Activated CD4-positive, CD25-positive, alpha-beta regulatory T cell (primary cell): ENCODE measurements at places on chromosomes 7 and 10.

GRCh38 chr7:103972779-103973434 lies 16.6 kb downstream of the RELN start:
- DNase-seq, result no peak

DNA sequence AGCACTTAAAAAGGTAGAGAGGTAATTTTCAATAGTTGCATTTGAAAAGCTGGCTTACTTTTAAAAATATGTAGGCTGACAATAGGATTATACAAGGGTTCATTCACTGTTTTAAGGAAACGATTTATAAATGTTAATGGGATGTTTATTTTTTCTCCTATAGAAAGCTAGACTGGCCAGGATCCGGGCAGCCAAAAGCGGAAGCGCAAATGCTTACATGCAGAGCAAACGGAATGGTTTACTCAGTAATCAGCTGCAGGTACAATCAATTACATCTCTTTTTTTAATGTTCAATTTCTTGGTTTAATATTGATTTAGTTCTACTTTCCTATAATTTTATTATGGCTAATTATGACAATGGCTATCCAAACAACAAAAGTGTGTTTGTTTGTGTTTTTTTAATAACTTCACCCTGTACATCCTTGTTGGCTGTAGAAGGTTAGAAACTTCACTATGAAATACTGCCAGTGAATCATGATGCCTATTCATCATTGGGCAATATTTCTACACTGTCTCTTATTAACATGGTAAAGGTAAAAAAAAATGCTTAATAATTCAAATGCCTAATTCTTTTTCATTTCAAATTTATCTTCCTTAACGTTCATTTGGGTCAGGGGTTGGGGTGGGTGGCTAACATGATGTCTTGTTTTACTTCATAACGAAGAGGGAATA lies 116.4 kb downstream of the TSPAN12 start:
- DNase-seq, result no peak

DNA sequence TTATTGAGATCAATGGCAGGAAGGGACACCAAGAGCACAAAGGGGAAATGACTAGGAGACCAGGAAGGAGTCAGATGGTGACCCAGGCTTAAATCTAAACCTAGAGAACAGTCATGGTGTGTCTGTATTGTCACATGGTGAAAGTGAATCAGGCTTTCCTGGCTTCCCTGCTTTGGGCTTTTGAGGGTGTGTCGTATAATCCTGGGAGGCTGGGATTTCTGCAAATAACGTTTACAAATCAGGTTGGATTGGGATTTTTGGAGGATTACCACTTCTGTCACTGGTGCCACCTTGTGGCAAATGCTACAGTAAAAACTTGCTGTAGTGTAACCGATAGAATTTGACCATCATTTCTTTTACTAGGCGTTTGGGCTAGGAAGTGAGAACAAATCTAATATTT lies 502.6 kb downstream of the NRG3 start:
- no peak for DNase-seq

DNA sequence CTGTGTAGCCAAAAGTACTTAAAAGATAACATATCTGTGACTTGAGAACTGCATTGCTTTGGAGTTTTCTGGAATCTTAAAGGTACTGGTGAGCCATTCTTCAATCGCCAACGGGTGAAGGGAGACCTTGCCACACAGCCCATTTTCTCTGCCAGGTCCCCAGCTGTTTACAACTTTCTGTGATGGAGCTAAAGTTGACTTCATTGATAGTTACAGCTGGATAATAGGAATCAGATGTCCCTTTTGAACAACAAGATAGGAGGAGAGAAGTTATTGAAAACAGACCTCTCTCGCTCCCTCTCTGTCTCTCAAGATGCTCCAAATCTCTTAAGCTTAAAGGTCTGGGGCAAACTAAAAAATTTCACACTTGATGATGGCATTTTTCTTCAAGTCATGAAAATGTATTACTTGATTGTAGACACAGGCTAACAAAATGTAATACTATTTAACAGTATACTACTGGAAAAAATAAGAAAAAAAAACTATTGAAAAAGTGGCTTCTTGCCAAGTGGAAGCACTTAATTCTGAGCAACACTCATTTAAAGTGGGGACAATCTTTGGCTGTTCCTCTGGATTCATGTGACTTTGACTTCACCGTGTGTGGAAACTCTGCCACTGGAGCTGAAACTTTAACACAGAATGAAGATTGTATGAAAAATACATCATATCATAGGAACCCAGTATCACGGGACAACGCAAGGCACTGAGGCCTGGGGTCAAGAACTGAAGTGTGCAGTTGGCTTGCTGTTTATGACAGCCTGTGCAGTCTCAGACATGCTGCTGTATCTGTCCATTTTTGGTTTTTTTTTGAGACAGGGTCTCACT lies 78.4 kb upstream of the AFAP1L2 start:
- DNase-seq, result no peak

- no peak for DNase-seq
Observed at GRCh38 chr10:129922598-129923123, 41.4 kb downstream of the EBF3 start.

DNA sequence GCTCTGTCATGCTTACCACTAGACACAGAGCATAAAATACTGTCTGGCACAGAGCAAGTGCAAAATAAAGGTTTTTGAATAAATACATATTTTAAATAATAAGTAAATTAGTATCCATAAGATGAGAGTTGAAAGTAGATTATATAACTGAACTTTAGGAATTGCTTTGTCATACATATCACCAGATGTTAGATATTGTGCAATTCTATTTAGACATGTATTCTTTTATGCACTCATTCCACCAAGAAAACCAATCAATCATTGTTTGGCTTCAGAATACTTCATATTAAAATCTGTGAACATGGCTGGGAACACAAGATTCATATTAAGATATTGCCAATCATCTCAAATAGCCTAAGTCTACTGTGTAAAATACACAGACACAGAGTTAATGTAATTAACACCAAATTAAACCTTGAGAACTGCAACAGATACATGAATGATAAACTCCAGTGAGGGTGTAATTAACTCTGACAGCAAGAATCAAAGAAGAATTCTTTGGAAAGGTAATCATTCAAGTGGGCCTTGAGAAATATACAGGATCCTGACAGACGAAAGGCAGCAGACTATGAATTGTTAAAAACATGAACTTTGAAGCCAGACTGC lies 201.0 kb upstream of the PTN start:
- no peak for DNase-seq

GRCh38 chr10:123244747-123245146 lies 90.5 kb downstream of the BUB3 start:
- no peak for DNase-seq

GRCh38 chr10:128063736-128064107 lies 62.5 kb downstream of the MKI67 start:
- no peak for DNase-seq

- DNase-seq, result no peak
Observed at GRCh38 chr10:13001041-13001886, at the start of gene CCDC3. Gene CCDC3, minus strand, starts transcription at chr10:13001713. Its CDS starts 143 bp downstream, at chr10:13001570.

- DNase-seq, result no peak
Observed at GRCh38 chr10:32038777-32039176, 17.4 kb downstream of the KIF5B start.

GRCh38 chr10:69858201-69858600 lies 56.5 kb downstream of the COL13A1 start:
- no peak for DNase-seq

- no peak for DNase-seq
Observed at GRCh38 chr7:116180302-116180701, 30.0 kb upstream of the TES start.

DNA sequence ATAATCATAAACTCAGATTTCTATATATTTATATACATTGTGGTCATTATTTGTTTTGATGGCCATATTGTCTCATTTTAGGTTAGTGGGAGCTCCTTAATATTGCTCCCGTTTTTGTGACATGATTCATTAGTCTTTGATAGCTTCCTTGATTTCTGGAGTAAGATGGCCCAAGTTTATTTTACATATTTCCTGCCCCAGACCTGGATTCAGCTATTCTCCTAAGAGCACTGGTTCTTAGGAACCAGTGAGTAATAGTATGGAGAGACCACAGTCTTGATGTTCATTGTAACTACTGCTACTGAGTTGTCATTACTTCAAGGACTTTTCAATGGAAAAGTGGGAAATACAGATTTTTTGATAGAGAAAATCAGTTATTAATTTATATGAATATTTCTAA lies 6.0 kb downstream of the TFPI2 start:
- DNase-seq, result no peak

- no peak for DNase-seq
Observed at GRCh38 chr10:80660266-80660665, 122.6 kb downstream of the SH2D4B start.

- no peak for DNase-seq
Observed at GRCh38 chr10:119663866-119664698, 12.9 kb downstream of the BAG3 start.

DNA sequence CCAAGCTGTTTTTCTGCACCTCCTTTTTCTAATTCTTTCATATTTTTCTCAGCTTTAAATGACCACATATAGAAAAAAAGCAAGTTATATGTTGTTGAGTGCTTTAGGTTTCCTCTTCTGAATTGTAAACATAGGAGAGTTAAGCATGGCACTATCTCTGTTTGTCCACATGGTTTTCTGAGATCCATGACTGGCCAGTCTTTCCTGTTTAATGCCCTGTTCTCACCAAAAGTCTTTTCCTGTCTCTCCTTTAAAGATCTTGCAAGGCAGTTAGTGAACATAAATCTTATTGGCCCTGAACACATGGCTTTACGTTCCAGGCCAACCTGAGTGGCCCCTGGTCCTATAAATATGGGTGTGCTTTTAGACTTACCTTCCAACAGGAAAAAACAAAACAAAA lies 19.4 kb downstream of the TRPV5 start:
- DNase-seq, result no peak

GRCh38 chr7:76071316-76072242 lies 23.7 kb downstream of the MDH2 start:
- DNase-seq, result no peak

DNA sequence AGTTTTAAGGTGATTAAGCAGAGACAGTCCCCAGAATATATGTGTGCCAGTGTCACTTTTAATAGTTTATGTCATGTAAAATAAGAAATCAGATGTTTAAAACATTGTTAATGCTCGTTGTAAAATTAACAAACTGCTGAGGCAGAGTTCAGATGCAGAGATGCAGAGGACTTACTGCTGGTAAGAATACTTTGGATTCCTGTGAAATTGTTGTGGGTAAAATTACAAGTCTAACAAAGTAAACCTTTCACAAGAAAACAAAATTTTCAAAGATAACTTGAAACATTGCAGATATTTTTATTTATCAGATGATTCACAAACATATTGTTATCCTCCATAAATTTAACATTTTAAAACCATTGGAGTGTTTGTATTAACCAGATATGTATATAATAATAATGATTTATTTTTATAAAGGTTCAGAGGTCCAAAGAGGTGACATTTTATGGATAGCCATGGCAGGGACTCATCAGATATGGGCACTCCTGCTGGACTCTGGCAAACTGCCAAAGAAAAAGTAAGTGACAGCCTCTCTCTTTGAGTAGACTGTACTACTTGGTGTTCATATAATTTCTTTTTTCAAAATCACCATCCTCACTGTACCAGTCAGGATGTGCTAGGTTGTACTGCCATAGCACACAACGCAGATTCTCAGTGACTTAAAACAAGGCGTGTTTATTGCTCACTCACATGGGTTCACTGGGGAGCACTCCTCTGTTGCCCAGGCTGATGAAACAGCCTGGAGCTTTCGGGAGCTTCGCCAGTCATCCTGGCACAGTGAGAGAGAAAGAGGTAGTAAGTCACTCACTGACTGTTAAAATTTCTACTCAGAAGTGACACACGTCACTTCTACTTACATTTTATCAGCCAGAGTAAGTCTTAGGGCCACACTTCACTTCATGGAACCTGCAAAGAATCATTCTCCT lies 43.5 kb downstream of the NHLRC2 start:
- no peak for DNase-seq

DNA sequence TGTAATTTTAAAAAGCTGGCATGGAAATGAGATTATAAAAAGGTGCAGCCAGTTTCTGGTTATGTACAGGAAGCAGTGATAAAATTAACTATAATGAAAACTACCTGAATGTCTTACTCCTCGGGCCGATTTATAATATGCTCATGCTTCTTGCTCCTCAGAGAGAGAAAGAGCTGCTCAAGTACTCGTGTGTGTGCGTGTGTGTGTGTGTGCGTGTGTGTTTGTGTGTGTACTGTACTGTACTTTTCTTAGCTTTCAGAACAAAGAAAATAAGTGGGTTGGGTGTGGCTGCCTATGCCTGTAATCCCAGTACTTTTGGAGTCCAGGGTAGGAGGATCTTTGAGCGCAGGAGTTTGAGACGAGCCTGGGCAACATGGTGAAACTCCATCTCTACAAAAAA lies 96.6 kb upstream of the NMT2 start:
- no peak for DNase-seq

DNA sequence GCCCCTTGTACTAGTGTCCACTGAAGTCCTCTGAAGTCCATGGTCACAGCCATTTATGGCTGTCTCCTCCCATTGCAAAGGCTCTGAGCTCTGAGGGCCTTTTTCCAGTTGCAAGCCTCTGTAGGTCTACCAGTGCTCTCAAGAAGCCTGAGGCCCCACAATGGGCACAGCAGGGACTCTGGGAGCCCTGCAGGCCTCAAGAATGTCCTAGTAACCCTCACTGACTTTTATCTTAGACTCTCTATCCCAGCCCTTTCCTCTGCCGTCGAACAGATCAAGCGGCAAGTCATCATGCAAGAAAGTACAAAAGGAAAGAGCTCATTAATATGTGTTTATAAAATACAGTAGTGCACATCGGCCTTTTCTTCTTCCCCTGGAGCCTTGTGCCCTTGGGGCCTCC lies 23.4 kb downstream of the VWA2 start:
- DNase-seq, result no peak

- DNase-seq, result no peak
Observed at GRCh38 chr7:25171071-25171470, 46.0 kb upstream of the CYCS start.

GRCh38 chr10:121617176-121617575 lies 18.9 kb upstream of the FGFR2 start:
- no peak for DNase-seq

DNA sequence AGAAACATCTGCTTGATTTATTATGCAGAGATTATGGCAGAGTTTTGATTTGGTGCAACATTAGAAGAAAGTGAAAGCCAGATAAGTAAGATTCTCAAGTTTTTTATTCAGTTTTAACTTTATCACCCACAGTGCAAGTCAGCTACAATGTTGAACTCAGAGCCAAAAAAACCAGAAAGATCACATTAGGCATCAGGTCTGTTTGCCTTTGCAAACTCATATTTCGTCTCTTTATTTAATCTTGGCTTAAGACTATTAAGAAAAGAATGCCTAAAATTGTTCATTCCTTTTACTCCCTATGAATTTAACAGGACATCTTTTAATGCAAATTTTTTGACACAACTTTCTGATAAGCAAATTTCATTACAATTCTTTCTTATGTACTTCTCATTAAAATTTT lies 76.0 kb upstream of the TMEM26 start:
- DNase-seq, result no peak

DNA sequence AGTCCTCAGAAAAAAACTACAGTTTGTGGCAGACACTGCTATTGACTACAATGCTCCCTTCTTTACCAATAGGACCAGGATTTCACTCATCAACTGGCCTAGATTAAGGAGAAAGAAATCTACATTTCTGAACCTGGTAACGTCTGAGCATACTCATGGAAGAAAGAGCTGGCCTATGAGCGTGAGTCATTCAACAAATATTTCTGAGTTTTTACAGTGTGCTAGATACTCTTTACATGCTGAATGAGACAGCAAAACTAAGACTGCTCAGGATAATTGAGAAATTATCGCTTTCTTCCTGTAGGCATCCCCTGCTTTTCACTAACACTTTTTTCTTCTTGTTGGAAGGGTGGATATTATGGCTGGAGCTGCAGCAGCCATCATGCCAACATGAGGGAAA lies 609.7 kb downstream of the TNS3 start:
- no peak for DNase-seq

GRCh38 chr10:130141460-130141859 lies 5.3 kb downstream of the GLRX3 start:
- no peak for DNase-seq
